ENCODE measurements at places on chromosomes 12 and 14.

GRCh38 chr14:77897374-77897773 is 97.5 kb downstream of the ADCK1 start:
- DNase-seq = no peak

DNA sequence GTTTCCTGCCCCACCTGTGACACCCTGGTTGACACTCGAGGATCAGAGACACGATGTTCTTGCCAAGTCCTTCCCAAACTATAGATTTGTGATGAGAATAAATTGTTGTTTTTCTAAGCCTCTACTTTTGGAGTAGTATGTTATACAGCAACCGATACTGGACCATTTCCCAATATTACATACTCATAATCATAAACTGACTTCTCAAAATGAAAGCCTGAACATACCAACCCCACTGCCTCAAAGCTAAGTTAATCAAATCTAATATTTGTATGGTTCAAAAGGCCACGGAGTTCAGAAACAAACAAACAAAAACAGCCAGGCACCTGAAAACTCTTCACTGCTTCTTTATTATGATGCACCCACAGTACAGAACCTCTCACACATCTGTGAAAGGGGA is 52.3 kb upstream of the GPHB5 start:
- no peak for DNase-seq

DNA sequence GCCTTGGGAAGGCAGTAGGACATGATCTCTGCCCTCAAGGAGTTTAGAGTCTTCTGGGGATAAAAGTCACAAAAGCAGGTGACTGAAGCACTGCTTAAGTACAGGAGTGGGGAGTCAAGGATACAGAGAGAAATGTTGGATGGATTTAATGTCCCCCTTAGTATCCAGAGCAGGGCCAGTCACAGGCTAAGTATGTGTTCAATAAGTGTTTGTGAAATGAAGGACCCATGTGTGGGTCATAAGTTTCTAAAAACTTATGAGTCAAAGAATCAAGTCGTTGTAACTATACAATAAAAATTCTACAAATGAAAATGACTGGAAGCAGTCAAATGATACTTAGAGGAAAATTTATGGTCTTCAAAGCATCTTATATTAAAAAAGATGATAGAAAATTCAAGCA is 25.1 kb downstream of the KRT80 start:
- no peak for DNase-seq

GRCh38 chr14:69299286-69300035 is 39.5 kb downstream of the GALNT16 start:
- no peak for DNase-seq

DNA sequence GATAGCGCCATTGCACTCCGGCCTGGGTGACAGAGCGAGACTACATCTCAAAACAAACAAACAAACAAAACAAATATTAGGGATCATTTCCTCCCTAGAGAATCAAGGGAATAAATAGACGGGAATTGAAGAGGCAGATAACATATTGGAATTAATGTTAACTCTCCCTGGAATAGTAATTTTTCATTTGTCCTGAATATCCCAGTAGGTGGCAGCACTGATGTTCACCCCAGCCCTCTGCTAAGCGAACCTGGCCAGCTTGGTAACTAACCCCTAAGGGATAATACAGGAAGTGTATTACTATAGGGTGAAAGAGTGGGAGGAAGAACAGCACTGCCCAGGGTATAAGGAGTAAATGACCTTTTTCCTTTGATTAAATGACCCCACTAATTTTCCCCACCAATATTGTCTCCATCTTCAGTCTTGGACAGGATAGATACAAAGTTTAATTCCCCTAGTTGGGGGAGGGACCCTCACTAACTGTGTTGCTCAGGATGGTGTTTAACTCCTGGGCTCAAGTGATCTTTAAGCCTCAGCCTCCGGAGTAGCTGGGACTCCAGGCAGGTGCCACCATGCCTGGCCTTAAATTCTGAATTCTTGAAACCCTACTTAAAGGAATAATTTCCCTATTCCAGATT is 40.5 kb downstream of the SLC2A14 start:
- no peak for DNase-seq

DNA sequence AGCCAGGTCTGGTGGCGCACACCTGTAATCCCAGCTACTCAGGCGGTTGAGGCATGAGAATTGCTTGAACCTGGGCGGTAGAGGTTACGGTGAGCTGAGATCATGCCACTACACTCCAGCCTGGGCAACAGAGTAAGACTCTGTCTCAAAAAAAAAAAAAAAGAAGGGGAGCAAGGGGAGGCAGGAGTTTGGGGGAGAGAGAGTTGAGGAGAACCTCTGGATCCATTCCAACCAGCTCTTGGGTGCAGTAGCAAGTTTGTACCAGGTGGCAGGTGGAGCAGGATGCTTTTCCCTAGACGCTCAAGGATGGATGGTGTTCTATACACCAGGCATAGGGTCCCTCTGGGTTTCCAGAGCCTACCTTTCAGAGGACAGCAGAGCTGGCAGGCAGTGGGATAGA is 1.9 kb downstream of the NFE2 start:
- no peak for DNase-seq
